ENCODE measurements at places on chromosomes 7 and 10. TPM values are rescaled to one million over a fixed set of nuclear protein-coding genes. Genes with fewer than 3 reads are reported as not detected.

DNA sequence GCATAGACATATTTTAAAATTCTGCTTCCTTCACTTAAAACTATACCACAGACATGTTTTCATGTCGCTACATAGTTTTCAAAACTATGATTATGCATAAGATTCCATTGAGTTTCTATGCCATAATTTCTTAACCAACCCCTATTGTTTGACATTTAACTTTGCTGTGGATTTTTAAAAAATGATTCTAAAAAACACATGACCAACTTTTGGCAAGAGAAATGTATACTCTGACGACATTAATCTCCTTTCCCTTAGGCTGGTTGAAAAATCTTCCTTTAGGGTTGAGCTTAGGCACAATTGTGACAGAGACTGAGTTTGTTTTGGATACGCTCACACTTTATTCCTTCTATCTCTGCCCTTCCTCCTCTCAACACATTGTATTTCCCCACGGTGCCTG, 14.9 kb downstream of the CREB5 start:
- no peak for DNase-seq

- no peak for DNase-seq
Observed at GRCh38 chr10:133154411-133154810, 5.6 kb upstream of the KNDC1 start.

GRCh38 chr7:29196191-29196590, 1.6 kb downstream of the CHN2 start:
- peak; percentile 72 for DNase-seq

Gene ZNF138
- 6.3 TPM for polyA plus RNA-seq

DNA sequence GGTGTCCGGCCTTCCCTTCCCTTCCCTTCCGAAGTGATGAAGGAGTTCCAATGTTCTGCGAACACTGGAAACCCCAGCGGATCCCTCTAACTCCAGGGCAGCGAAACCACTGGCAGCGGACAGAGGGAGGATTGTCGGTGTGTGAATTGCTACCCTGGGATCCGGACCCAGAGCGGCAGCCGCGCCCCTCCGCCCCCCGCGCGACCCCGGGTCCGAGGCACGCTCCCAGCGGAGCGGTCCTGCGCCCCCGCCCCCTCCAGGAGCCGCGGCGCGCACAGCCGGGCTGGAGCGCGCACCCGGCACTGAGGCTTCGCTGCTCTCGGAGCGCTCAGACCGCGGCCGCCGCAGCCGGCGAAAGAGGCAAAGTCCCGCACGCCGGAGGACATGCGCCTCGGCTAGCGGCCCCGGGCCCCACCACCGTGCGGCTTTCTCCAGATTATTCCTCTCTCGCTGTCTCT, at the start of gene PTPRZ1:
Gene PTPRZ1, plus strand, starts transcription at position 331 of the 458 bp plus-strand sequence. CDS start 339 bp downstream, outside the sequence.
- DNase-seq, result no peak

- DNase-seq, result peak; percentile 33
Observed at GRCh38 chr10:131972474-131973071, 9.2 kb downstream of the BNIP3 start.

DNA sequence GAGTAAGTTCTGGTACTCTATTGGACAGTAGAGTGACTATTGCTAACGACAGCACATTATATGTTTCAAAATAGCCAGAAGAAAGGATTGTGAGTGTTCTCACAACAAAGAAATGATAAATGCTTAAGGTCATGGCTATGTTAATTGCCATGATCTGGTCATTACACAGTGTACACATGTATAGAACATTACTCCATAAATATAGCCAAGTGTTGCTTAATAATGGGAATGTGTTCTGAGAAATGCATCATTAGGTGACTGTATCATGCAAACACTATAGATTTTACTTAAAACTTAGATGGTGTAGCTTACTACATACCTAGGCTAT, 19.6 kb downstream of the EPC1 start:
- DNase-seq, result no peak

DNA sequence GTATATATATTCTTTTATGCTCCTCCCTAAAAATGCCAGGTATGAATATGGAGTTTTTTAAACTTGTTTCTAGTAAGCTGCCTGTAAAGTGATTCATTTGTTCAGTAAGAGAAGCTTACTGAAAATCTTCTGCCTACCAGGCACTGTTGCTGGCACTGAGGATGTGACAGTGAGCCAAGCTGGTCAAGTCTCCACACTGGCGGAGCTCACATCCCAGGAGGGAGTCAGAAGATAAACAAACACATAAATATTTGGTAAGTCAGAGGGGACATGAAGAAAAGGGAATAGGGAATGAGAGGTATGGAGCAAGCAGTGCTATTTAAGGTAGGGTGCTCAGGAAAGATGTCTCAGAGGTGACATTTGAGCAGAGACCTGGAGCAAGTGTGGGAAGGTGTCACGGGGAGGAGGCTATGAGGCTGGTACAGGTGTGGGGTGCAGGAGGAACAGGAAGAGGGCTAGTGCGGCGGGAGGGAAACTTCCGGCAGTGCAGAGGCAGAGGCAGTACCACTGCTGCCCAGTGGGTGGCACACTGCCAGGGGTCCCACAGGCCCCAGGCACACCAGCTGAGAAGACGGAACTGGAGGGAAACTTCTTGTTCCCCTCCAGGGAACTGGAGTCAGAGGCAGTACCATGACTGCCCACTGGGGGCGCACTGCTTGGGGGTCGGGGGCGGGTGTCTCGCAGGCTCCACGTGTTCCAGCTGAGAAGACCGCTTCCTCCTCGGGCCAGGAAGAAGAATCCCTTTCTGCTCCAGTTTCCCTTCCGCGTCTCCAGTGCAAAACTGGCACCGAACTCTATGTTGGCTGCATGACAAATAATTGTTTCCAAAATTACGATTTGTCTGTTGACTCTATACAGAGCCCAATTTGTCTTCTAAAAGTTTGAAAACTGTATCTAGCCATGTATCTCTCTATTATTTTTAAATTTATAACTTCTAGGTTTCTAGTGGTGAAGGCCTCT, 161.0 kb downstream of the TEX36 start:
- DNase-seq, result peak; percentile 2

- DNase-seq, result no peak
Observed at GRCh38 chr7:27895551-27895950, 155.6 kb downstream of the TAX1BP1 start.

- no peak for DNase-seq
Observed at GRCh38 chr7:97313900-97314299, 196.4 kb downstream of the SDHAF3 start.

- DNase-seq, result no peak
Observed at GRCh38 chr7:47427051-47427643, 154.8 kb downstream of the TNS3 start.

GRCh38 chr7:5417106-5418071, 6.2 kb downstream of the TNRC18 start:
- DNase-seq, result no peak

Gene GIMAP2
- polyA plus RNA-seq, result 79.4 TPM

Gene PTPN20
- polyA plus RNA-seq, result 1.5 TPM

DNA sequence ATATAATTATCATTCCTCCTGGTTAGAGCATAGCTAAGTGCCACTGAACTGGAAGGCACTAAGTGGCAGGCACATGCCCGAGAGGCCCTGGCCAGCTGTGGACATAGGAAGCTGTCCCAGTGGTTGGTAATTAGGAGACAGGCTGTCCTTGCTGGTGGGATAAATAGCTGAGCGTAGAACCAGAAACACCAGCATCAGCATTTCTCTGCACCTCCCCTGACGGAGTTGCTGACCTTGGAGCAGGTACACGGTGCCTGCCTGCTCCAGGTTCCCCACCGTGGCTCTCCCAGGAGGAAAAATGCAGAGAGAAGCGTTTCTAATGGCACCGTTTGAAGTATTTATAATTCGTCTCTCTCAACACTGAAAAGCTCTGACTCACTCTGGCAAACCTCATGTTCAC, 5.6 kb upstream of the ABLIM1 start:
- no peak for DNase-seq

DNA sequence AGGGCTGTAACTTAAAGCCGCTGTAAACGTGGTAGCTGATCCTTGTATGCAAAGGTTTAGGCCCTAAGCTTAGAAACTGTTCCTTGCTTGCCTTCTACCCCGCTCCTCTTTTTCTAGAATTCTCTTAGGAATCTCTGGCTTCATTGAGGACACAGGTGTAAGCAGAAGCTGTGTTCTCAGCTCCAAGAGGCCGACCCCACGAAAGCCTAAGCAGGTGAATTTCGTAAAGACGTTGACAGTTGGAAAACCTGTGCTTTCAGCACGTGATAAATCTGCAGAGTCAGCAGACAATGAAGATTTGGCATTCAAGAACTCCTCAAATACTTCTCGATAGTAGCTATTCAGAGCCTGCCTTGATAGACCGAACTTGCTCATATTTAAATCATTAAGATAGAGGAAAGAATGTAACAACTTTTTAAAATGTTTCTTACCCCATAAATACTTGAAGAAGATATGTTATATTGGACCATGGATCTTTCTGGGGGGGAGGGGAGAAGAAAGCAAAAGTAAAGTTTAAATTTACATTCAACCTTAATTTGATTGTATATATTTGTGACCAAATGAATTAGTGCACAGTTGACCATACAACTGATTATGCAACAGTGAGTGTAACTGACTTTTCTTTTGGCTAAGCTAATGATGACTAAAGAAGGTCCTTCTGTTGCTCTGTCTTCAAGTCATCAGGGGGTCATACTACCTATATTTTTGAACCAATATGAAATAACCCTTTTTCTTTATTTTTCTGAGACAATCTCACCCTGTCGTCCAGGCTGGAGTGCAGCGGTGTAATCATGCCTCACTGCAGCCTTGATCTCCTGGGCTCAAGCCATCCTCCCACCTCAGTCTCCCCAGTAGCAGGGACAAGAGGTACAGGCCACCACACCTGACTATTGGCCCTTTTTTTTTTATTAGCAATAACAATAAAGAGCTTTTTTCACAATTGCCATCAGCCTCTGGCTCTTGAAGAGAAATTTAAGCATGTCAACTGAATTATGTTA, 1.2 kb upstream of the GDI2 start:
- no peak for DNase-seq

DNA sequence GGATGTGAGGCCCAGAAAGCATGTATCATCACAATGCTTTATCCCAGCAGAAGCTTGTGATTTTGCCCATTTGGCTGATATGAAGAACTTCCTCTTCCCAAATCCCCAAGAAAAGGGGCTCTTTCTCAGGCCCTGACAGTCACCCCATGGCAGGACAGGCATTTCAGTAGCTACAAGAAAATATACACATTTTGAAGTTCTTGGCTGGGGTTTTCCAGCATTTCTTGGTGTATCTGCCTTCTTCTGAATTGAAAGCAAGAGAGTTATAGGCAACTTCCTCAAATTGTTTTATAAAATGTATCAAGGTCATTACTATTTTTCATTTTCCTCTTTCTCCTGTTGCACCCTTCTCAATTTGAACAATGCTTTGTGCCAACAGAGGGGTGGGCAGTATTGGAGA, 63.3 kb upstream of the PDLIM1 start:
- DNase-seq, result no peak

Gene ZC3HAV1L
- polyA plus RNA-seq, result 0.40 TPM

GRCh38 chr10:99605351-99605750, 14.9 kb downstream of the SLC25A28 start:
- DNase-seq, result no peak

DNA sequence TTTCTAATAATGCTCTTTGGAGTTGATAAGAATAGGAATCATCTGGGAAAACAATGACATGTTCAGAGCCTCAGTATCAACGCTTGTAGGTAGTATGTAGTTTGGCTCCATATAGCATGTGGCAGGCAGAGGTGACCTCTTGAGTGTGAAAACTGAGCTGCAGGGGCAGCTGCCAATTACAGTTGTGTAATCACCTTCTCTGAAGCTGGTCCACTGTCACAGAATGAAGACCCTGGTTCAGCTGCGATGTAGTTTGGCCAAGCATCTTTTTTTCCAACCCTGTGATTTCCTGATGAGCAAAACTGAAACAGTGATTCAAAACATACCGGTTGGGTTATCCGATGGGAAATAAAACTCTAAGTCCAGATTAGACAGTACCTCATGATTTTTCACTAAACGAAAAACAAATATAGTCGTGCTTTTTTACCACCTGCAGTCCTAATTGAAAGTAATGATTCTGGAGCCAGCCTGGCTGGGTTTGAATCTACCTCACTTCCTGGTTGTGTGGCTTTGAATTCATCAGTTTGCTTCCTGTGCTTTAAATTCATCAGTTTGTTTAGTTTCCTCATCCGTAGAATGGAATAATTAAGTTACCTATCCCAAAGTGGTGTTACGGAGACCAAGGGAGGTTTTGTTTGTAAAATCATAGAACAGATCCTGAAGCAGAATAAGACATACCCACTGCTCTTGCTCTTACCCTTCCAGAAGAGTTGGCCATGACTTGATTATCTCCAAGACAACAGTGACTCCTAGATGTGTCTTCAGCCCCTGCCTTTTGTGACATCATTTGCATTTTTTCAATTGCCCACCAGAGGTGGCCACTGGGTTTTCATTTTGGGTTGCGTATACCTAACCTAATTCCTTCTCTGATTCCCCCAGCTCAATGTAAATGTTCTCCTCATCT, 87.4 kb downstream of the CELF2 start:
- no peak for DNase-seq
